ENCODE measurements at places on chromosomes 12 and 14.

GRCh38 chr14:32298346-32298745 is 30.8 kb upstream of the AKAP6 start:
- DNase-seq: no peak

DNA sequence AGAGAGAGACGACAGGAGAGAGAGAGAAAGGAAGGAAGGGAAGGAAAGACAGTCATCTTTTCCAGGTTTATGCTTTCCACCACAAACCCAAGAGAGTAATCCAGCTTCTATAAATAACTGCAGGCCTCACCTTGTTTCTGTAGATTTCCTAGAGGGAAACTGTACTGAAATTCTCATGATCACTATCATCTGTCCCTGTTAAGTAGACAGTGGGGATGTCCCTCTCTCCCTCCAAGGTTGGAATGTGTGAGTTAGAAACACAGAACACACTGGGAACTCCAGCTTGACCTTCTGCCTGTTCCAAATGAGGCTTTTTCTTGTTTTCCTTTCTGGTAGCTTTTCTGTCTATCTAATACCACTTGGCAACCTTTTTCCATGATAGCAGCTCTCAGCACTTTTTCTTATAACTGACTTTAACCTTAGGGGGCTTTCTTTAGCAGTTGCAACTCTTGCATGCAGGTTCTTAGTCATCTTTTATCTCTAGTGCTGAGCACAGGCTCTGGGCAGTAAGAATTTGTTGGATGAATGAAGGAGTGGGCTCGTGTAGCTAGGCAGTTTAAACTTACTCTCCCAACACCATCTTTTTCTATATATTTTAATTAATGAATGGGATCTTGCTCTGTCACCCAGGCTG is 22.8 kb upstream of the FBXO33 start:
- no peak for DNase-seq

GRCh38 chr12:94151582-94151981 is 3.2 kb downstream of the PLXNC1 start:
- no peak for DNase-seq

DNA sequence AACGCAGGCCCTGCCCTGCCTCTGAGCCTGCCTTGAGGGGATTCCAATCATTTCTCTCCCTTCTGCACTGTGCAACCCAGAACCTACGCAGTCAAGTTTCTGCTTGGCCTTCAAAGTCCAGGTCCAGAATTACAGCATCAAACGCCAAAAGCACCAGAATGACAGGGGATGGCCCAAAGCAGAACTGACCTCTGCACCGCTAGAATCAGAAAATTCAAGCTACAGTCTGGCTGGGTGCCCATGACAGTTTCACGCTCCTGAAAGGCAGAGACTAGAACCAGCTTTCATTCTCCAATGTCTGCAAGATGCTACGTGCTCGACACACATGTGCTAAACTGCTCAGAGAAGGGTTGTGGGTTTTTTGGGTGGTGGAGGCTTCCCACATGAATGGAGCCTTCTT is 4.1 kb downstream of the CLMN start:
- DNase-seq: no peak

- DNase-seq: no peak
Observed at GRCh38 chr12:34294671-34295365, 272.5 kb downstream of the ALG10 start.

DNA sequence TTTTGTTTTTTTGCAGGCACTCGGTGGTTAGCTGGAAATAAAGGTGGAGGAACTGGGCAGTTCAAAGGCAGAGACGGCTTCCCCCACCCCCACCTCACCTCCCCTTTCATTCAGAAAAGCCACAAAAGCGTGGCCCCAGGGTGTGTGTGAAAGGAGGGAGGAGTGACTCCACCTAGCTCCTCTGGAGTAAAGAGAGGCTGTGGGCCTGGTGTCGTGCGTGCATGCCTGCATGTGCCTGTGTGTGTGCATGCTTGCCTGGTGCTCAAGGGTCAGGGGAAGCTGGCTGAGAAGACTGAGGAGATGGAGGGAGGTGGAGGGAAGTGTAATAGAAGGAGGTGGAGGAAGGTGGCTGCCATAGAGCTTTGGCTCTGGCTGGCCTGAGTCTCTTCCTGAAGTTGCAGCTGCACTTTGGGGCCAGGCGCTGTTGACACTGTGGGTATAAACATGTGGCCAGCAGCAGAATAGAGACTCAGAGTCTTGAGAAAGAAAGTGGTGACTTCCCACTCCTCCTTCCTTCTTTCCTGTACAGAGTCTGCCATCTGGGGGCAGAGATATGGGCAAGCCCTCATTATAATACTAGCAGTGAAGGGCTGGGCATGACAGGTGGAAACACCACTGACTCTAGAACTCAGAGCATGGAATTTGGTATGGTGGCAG is 36.9 kb upstream of the SINHCAF start:
- DNase-seq: peak; percentile 18
